LoVo (cell line): ENCODE measurements at places on chromosomes 3 and 15.

- no peak for DNase-seq
Measured at GRCh38 chr3:159635047-159635641, 353.5 kb upstream of the IL12A start.

- no peak for DNase-seq
Measured at GRCh38 chr3:26202169-26202568, 412.3 kb downstream of the OXSM start.

GRCh38 chr15:74215958-74216357 lies 13.4 kb upstream of the STRA6 start:
- DNase-seq: no peak

GRCh38 chr3:8875836-8876235 lies 87.4 kb downstream of the RAD18 start:
- DNase-seq: no peak

DNA sequence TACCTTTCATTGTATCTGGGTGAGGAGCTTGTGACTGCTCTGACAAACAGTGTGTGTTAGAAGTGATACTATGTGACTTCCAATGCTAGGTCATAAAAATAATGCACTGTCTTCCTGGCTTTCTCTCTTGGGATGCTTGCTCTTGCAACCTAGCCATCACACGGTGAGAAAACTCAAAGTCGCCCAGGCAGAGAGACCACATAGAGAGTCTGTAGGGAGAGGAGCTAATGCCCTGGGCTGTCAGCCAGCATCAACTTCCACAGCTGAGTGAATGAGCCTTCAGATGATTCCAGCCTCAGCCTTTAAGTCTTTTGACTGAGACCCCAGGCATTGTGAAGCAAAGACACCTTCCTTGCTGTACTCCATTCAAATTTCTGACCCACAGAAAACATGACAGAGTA lies 220.6 kb upstream of the SGO1 start:
- no peak for DNase-seq

DNA sequence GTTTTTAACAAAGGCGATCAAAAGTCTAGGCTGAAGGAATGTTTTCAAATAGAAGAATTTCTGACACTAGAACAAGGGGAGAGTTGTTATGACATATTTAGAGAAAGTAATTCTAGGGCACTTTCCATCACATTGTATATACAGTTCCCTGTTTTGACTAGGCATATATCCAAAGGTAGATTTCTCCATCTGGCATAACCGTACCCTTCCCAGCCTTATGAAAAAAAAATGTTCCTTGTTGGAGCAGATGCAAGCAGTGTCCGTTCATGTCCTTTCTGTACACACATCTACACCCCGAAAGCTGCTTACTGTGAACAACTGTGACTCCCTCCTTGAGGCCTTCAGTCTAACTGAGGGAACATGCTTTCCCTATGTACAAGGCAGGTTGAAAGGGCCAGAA lies 271.7 kb upstream of the GBE1 start:
- no peak for DNase-seq

DNA sequence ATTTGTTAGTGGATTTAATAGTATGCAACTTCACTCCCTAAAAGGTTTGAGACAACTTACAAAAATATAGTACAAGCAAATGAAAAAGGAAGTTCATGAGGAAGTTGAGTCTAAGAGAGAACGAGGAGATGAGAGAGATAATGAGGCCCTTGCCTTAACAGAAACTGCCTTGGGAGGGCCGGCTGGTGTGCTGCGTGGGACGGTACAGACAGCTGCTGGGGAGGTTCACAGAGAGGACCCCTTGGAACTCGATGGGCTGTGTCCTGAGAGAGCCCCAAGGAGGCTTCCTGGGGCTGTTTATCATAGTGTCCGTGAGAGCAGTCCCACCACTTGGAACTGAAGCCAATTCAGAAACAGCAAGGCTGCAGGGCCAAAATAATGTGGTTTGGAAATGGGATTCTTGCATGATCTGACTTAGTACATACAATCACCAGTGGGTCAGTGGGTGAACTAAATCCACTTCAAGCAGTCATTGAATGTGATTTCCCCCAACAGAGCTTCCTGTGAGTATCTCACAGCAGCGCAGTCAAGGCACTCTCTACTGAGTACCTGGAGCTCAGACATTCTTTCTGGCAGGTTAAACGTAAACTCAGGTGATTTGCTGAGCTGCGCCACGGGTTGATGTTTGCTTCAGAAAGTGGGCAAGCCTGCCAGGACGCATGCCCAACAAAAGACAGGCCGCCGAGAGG lies 90.8 kb downstream of the CRTC3 start:
- no peak for DNase-seq

GRCh38 chr3:125140818-125141595 lies 71.5 kb downstream of the SLC12A8 start:
- no peak for DNase-seq

DNA sequence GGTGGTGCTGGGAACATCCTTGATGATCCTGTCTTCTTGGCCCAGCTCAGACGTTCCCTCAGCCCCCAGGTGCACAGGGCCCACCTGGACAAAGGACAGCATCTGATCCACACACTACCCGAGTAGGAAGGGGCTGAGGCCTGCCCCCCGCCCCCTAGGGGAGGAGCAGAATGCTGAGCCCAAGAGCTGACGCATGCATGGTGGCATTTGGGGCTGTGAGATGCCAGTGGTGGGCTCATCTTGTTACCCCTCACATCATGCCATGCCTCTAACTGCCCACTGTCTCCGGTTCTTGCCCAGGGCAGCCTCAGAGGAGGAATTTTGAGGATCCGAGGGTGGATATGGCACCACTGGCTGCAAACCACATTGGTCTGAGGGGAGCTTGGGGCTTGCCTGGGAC lies 61.5 kb downstream of the LINGO1 start:
- DNase-seq: no peak

GRCh38 chr3:149585401-149585726 lies 72.5 kb downstream of the WWTR1 start:
- DNase-seq: no peak

- peak; percentile 94 for DNase-seq
Measured at GRCh38 chr15:59299929-59300617, 72.6 kb downstream of the MYO1E start.

GRCh38 chr15:77631745-77632533 lies 773 bp downstream of the LINGO1 start:
- no peak for DNase-seq

GRCh38 chr3:14485981-14486380 lies 54.2 kb downstream of the GRIP2 start:
- no peak for DNase-seq

DNA sequence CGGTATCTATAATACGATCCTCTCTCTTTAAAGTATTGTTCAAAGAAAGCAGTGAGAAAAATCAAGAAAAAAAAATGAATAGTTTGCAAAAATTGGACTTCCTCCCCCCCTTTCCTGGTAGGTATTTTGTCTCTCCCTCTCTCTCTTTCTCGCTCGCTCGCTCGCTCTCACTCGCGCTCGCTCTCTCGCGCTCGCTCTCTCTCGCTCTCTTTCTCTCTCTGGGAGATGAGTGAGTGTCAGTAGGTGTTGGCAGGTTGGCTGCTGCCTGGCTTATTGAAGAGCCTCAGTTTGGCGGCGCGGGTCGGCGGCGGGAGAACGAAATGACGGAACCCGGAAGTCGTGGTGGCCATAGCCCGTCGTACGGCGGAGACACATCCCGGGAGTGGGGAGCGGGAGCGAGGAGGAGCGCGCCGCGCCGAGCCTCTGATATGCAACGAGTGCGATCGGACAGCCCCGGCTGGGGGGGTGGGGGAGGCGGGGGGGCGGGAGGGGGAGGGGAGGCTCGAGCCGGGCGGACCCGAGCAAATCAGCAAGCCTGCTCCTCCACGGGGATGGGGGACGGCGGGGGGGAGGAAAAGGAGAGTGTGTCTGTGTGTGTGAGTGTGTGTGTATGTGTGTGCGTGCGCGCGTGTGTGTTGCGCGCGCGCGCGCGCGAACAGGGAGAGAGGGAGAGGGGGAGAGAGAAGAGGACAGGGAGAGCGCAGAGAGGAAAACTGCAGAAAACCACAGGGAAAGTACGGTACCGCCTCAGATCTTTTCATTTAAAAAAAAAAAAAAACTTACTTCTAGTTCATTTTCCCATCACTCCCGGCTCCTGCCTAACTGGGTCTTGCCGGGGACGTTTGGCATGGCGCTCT lies at the start of gene MEIS2:
MEIS2 (minus strand) TSS at position 441 of the 857 bp plus-strand sequence. CDS start 1,083 bp downstream, outside the sequence.
- DNase-seq: peak; percentile 85

GRCh38 chr3:148716657-148717056 lies 19.0 kb downstream of the AGTR1 start:
- no peak for DNase-seq

- DNase-seq: no peak
Measured at GRCh38 chr3:55165278-55165677, 237.4 kb upstream of the LRTM1 start.

GRCh38 chr15:67070892-67071664 lies 5.7 kb downstream of the SMAD3 start:
- no peak for DNase-seq

- DNase-seq: peak; percentile 16
Measured at GRCh38 chr3:151290673-151291072, 12.3 kb upstream of the P2RY14 start.

DNA sequence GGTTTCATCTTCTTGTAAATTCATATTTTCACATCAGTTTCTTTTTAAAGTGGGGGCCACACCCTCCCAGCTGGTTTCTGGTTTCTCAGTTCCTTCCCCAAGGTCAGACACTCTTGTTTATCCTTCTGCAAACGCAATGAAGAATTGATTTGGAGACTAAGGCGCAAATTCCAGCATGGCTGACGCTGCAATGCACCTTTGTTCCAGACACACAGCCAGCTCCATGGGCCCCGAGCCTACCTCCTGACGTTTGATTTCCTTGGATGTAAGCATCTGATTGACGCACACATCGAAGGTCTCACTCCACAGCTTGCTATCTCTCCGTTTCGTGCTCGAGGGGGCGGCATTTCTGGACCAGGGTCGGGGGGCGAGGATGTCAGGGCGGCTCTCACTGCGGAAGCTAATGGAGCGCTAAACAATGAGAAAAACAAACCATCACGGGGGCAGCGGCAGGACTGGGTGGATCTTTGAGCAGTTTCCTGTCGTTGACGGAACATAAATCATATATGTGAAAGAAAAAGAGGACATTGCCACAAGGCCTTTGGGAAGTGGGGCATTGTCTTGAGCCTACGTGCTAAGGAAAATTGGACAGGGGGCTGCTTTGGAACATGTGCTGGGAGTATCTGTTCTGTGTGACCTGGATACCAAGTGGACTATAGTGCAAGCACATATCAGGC lies 46.9 kb downstream of the ARHGEF3 start:
- DNase-seq: no peak

GRCh38 chr15:78717956-78718656 lies 77.1 kb upstream of the CHRNB4 start:
- no peak for DNase-seq

DNA sequence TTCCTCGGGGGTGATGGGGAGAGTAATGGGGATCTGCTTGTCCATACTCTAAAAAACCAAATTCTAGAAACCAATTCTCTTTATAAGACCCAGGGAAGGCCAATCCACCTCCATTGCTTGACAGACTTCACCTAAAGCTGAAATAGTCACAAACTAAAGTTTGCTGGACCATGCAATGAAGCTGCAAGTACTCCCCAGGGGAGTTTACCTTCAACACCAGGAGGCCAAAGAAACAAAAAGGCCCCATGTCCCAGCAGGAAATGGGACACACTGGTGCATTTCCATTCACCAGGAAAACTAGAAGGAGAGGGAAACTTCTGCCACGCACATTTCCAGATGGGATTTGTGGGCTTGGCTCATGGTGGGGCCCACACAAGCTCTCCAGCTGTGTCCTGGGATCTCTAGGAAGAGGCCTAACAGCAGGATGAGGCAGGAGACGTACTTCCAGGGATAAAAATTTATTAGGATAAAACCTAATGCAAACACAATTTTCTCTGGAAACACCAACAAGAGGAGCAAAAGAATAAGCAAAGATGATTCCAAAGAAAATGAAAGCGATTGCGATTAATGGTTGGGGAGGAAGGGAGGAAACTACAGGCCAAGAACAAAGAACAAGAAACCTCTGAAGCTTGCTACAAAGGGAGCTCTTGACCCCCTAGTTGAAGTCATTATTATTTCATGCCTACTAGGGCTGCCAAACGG lies 238.0 kb upstream of the LRTM1 start:
- no peak for DNase-seq

DNA sequence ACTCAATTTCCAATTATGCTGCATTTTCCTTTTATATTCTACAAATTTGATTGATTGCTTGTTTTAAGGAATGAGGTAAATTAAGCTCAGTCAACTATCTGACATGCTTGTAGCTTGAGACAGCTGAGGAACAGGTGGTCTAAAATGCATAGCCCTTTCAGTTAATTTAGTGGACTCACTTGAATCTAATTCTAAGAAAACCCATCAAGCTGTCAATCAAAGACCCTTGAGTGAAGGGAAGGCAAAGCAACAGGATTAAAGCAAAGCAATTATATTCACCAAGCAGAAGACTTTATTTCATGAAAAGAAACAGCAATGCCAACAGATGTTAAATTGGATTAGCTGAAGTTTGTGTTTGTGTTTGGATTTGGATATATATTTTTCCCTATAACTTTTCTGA lies 228.5 kb downstream of the ARPP21 start:
- no peak for DNase-seq

DNA sequence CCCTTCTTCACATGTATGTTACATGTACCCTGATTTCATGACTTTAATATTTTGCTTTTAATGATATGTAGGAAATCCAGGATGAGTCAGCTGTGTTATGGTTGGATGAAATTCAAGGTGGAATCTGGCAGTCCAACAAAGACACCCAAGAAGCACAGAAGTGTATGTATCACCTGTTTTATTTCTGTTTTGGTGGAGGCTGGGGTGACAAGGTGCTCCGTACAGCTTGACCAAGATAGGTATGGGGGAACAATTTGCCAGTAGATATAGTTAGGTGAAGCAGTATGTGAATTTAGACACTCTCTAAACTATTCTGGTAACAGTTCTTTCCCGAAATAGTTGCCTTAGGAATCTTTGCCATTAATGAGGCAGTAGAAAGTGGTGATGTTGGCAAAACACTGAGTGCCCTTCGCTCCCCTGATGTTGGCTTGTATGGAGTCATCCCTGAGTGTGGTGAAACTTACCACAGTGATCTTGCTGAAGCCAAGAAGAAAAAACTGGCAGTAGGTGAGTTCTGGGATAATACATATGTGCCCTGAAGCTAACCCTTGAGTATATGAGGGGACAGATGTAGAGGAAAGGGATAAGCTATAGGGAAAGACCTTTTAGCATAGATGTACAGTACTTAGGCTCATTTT lies 63.7 kb upstream of the CRTC3 start:
- DNase-seq: no peak

DNA sequence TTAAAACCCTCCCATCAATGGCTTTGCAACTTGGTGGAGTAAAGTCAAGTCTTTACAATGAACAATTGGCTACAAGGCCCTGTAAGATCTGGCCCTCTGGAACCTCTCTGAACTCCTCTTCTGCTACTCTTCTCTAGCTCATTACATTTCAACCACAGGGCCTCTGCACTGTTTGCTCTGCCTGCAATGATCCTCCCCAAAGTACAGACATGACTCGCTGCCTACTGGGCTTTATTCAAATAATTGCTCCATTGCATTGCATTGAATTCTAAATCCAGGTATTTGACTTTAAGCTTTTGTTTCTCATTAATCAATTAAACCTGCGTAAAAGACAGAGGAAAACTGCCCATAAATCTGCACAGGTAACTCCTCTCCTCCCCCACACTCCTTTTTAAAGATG lies 96.7 kb downstream of the CD47 start:
- no peak for DNase-seq
